ENCODE measurements at places on chromosomes 2 and 18.

DNA sequence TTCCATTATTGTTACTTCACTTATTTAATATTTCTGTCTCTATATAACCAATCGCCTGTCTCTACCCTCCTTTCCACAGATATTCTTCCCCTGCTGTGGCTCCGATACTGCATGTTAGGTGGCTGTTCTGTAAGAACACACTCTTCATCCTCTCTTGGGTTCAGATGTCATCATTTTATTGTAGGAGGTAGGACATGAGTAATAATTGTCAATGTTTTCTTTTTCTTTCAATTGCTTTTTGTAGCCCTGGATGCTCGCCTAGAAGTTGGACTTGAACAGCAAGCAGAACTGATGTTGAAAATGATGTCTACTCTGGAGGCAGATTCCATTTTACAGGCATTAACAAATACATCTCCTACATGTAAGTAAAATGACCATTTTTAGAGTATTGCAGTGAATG, 128.6 kb downstream of the BIRC6 start:
- DNase-seq: no peak

DNA sequence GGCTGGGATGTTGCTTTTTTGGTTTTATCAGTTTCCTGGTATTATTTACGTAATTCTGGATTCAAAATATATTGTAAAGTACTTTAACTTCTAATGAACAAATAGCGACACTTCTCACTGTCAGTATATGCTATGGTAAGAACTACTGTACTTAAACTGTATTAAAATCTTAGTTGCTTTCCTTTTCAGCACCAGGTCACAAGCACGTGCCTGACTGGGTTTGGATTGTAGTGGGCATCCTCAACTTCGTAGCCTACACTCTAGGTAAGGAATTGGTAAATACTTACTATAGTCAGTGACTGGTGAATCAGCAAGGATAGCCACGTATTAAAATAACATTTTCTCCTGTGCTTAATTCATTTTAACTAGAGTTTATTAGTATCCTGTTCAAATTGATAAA, 20.4 kb upstream of the ADGRF3 start:
- no peak for DNase-seq

DNA sequence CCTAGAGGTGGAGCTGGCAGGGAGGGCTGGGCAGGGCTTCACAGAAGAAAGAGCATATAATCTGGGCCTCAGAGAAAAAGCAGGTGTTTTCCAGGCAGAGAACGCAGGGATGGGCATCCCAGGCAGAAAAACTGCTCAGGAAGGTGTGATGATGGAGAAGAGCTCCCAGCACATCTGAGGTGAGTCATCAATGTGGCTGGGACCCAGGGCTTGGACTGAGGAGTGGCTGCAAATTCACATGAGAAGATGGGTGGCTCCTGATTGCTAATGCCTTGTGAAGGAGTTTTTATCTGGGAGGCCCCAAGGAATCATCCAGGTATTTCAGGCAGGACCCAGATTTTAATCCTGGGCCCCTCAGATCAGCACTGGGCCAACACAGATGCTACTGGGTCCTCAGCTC, 10.2 kb downstream of the IL1F10 start:
- no peak for DNase-seq

DNA sequence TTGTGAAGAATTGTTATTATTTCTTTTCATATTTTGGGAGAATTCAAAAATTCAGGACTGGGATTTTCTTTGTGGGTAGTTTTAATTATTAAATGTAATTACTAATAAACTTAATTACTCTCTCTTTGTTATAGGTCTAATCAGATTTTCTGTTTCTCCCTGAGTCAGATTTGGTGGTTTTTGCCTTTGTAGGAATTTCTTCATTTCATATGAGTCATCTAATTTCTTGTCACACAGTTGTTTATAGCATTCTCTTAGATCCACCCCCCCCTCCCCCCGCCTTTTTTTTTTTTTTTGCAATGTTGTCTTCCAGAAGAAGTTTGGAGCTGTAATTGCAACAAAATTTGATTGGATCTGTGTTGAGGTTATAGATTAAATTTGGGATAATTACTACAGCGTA, 26.0 kb upstream of the GALR1 start:
- DNase-seq: no peak

DNA sequence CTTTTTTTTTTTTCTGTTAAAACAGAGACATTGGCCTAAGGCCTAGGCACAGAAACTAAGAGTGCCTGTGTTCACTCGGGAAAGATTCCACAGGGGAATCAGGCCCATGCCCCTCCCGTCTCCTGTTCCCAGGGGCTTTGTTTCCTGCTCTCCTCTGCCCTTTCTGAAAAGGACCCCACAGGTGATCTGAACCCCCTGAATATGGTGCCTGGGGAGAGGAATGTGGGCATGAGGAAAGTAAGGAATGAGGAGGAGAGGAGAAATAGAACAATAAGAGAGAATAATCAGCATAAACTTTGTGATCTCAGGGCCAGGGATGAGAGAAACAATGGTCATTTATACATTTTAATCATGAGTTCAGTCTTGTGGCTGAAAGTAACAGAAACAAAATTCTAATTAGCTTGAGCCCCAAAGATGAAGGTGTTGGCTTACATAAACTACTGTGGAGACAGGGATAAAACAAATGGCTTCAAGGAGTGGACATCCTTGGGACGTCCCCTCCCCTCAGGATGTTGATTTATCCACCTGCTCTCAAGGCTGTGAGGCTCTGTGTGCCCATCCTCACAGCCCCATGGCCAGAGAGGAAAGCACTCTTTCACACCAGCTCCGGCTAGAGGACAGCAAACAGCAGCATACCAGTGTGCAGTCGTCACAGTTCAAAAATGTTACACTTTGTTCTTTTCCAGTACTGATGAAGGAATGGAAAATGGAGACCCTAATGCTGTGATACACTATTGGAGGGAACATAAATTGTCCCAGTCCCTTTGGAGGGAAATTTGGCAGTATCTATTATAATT, 46.4 kb upstream of the MRPL33 start:
- no peak for DNase-seq

GRCh38 chr2:224025874-224026273, 13.2 kb downstream of the SERPINE2 start:
- peak; percentile 25 for DNase-seq

- DNase-seq: no peak
Measured at GRCh38 chr18:51195451-51196117, 1.9 kb downstream of the MEX3C start.

- DNase-seq: no peak
Measured at GRCh38 chr2:166351319-166351718, 24.4 kb downstream of the SCN9A start.

GRCh38 chr2:9244985-9245544, 38.5 kb downstream of the ASAP2 start:
- DNase-seq: no peak

- no peak for DNase-seq
Measured at GRCh38 chr2:76668279-76668678, 853.9 kb downstream of the LRRTM4 start.

- DNase-seq: no peak
Measured at GRCh38 chr18:53115876-53116585, 776.0 kb downstream of the DCC start.

DNA sequence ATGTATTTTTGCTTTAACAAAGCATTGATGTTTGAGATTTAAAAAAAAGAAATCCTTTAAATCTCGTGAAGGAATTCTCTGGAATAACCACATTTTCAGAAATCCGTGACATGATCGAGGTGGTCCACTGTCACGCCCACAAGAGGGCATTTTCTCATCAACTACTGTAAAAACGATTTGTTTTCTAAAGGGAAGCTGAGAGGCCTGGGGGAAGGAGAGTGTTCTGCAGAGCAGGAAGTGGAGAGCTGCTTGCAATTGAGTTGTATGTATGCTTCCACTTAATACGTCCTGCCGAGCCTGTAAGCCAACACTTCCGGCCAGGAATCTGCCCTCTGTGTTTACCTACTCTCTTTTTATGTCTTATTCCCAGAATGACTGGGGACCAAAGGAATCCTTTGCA, 19.4 kb downstream of the KLHL29 start:
- no peak for DNase-seq

DNA sequence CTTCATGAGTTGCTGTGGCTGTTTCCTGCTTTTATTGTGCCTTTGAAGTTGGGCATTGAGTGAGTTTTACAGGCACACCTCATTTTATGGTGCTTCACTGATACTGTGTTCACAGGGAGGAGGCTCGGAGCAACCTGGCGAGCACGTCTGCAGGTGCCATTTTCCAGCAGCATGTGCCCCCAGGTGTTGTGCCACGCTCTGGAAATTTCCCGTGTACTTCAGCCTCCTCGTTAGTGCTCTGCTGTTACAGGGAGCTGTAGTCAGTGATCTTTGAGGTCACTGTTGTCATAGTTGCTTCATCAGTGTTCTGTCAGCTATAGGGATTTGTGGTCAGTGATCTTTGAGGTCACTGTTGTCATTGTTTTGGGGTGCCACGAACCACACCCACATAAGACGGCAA, 20.1 kb downstream of the CTDP1 start:
- DNase-seq: no peak

GRCh38 chr2:31066551-31066950, 71.7 kb downstream of the GALNT14 start:
- DNase-seq: no peak

DNA sequence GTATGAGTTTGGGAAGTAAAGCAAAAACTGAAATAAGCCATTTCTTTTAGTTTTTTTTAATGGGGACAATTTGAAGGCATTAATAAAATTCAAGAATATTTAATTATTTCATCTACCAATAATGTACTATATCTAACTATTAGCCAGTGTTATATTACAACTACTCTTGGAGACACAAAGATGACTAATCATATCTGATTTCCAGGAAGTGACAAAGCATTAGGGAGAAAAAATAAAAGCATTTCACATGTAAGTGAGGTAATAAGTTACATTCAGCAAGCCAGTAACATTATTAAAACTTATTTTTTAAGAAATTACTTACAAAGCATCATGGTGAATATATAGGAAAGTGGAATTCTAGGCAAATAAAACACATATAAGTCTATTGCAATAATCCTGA, 781.3 kb upstream of the NRXN1 start:
- no peak for DNase-seq

DNA sequence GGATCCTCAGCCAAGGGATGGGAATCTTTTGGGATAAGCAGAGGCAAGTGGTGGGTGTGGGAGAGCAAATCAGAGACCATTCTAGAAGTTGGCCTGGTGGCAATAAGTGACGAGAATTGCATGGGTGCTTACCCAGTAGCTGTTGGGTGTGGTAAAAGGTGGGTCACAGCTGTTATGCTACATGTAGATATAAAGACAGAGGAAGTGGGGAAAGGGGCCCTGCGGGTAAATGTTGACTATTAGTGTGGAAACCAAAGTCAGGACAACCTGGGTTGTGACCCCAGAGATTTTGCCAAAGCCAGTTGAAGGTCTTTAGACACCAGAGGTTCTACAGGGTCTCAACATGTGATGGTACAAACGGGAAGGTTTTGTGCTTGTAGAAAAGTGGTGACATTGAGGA, 443.6 kb upstream of the HNRNPA3 start:
- no peak for DNase-seq

GRCh38 chr2:27441958-27442919, at the start of gene KRTCAP3:
Gene KRTCAP3 (plus strand): TSS chr2:27442381. CDS start chr2:27442413, 32 bp downstream.
- DNase-seq: peak; percentile 13

DNA sequence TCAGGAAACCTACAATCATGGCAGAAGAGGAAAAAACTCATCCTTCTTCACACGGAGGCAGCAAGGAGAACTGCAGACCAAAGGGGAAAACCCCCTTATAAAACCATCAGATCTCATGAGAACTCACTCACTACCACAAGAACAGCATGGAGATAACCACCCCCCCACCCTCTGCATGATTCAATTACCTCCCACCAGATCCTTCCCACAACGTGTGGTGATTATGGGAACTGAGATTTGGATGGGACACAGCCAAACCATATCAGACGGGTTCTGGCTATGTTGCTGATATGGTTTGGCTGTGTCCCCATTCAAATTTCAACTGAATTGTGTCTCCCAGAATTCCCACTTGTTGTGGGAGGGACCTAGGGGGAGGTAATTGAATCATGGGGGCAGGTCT, 28.7 kb upstream of the CCDC150 start:
- DNase-seq: no peak

- DNase-seq: no peak
Measured at GRCh38 chr2:98903064-98903355, 33.0 kb downstream of the CRACDL start.

GRCh38 chr2:216700088-216700567, 4.8 kb upstream of the IGFBP5 start:
- no peak for DNase-seq

- DNase-seq: no peak
Measured at GRCh38 chr2:98464772-98465310, 20.2 kb downstream of the INPP4A start.

- DNase-seq: no peak
Measured at GRCh38 chr2:178265851-178266250, 71.5 kb downstream of the OSBPL6 start.

- no peak for DNase-seq
Measured at GRCh38 chr18:45458033-45458432, 157.2 kb upstream of the SLC14A2 start.

- DNase-seq: no peak
Measured at GRCh38 chr2:134906726-134907125, 11.9 kb upstream of the CCNT2 start.

- DNase-seq: no peak
Measured at GRCh38 chr18:59067873-59068272, 71.8 kb upstream of the SEC11C start.

- DNase-seq: no peak
Measured at GRCh38 chr2:177242121-177242987, 22.2 kb downstream of the NFE2L2 start.

- DNase-seq: no peak
Measured at GRCh38 chr2:127961729-127962128, 66.1 kb downstream of the SAP130 start.

GRCh38 chr18:63131959-63132818, 187.4 kb downstream of the BCL2 start:
- no peak for DNase-seq

- no peak for DNase-seq
Measured at GRCh38 chr18:2948038-2948437, 64.9 kb downstream of the LPIN2 start.

Measured in activated CD4-positive, CD25-positive, alpha-beta regulatory T cell treated with anti-CD3 and anti-CD28 coated beads, Interleukin-2, amount 50 U/mL, for 16 hours (primary cell).